ENCODE measurements at places on chromosomes 16 and 17. TPM values are rescaled to one million over a fixed set of nuclear protein-coding genes. Genes with fewer than 3 reads are reported as not detected.

DNA sequence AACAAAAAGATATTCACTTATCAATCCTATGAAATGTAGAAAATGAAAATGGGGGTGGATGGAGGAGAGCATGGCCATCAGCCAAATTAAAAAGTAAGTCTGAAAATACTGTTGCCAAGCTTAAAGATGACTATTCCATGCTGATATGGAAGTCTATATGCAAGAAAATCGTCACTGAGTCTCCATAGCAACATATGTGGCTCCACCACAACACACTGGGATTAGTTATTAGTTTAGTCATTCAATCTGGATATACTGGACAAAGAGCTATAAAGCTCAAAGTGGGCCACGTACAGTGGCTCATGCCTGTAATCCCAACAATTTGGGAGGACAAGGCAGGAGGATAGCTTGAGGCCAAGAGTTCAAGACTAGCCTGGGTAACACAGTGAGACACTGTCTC is 24.7 kb upstream of the PSMD7 start:
- no peak overlapping the region for H3K27ac ChIP-seq
- no peaks in the 10 kb centered on the region for H3K36me3 ChIP-seq
- no peaks in the 10 kb centered on the region for H3K4me1 ChIP-seq
- DNase-seq, result no peak

SLC5A10 gene
- total RNA-seq, result 0.12 TPM

PPP1R27 gene
- not detected for total RNA-seq

DNA sequence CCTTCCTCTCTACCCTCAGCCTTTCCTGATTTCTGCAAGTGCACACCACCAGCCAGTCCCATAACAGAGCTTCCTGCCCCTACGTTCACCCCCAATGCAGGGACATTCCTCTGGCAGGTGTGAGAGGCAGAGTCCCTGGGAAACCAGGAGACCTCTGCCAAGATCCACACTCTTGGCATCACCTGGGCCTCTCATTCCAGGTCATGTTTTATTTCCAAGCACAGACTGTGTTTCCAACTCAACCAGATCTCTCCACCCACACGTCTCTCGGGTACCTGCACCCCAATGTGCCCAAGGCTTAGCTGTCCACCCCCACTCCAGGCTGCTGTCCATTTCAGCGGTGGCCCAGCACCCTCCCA is 21.0 kb upstream of the PHB1 start:
- H3K36me3 ChIP-seq, result no peaks in the 10 kb centered on the region
- no peak overlapping the region for H3K4me3 ChIP-seq
- H3K27me3 ChIP-seq, result no peaks in the 10 kb centered on the region

DNA sequence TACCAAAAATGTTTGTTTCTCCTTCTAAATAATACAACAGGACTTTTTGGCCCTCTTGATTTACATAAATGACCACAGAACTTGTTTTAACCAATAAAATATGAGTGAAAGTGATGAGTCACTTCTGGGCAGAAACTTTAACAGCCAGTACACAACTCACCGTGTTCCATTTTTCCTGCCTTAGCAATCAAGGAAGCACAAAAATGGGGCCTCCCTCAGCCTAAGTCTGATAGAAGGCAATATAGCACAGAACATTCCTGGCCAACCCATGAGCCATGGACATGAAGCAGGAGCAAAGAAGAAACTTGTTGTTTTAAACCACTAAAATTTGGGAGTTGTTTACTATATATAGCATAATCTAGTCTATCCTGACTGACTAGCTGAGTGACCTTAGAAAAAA is 61.1 kb upstream of the MTMR4 start:
- no peaks in the 10 kb centered on the region for H3K36me3 ChIP-seq
- H3K4me3 ChIP-seq, result no peak overlapping the region
- no peaks in the 10 kb centered on the region for H3K27me3 ChIP-seq
- no peak for DNase-seq
- no peaks in the 10 kb centered on the region for H3K4me1 ChIP-seq

- H3K27me3 ChIP-seq, result no peaks in the 10 kb centered on the region
- peak; percentile 16 for DNase-seq
- H3K4me1 ChIP-seq, result peaks cover 14% of the 10 kb centered on the region
- no peak overlapping the region for H3K4me3 ChIP-seq
- no peaks in the 10 kb centered on the region for H3K36me3 ChIP-seq
Measured at GRCh38 chr17:4937553-4937952, 2.3 kb downstream of the SLC25A11 start.

- H3K27me3 ChIP-seq, result no peaks in the 10 kb centered on the region
- no peak overlapping the region for H3K4me3 ChIP-seq
- H3K36me3 ChIP-seq, result no peaks in the 10 kb centered on the region
- H3K27ac ChIP-seq, result no peak overlapping the region
Measured at GRCh38 chr16:12215277-12216105, 239.0 kb downstream of the SNX29 start.

DNA sequence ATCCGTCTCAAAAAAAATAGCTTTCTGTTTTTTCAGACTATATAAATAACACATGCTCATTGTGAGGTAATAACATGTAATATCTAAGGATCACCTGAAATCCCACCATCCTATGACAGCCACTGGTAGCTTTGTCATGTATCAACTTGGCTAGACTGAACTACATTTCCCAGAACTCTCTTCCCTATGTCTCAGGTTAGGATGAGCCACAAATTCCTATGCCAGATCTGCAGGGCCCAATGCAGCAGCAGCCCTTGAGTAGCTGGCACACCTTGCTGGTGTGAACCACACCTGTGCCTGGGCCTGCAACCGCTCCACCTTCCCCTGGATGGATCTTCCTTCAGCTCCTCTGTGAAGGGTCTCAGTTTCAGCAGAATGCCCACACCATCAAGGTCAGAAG is 28.1 kb downstream of the OGFOD1 start:
- no peak for DNase-seq
- no peaks in the 10 kb centered on the region for H3K27me3 ChIP-seq
- no peaks in the 10 kb centered on the region for H3K4me1 ChIP-seq
- no peak overlapping the region for H3K27ac ChIP-seq
- H3K36me3 ChIP-seq, result no peaks in the 10 kb centered on the region

- no peaks in the 10 kb centered on the region for H3K36me3 ChIP-seq
- H3K4me3 ChIP-seq, result peak overlapping the region; percentile 33
- DNase-seq, result peak; percentile 78
Measured at GRCh38 chr17:386141-386876, 33.7 kb upstream of the RPH3AL start.

GRCh38 chr17:50079334-50080095 is 15.6 kb upstream of the PDK2 start:
- no peaks in the 10 kb centered on the region for H3K4me1 ChIP-seq
- H3K36me3 ChIP-seq, result peaks cover 2% of the 10 kb centered on the region
- no peak overlapping the region for H3K4me3 ChIP-seq
- H3K27ac ChIP-seq, result no peak overlapping the region
- no peaks in the 10 kb centered on the region for H3K27me3 ChIP-seq

- DNase-seq, result no peak
- no peaks in the 10 kb centered on the region for H3K27me3 ChIP-seq
- no peak overlapping the region for H3K4me3 ChIP-seq
Measured at GRCh38 chr17:72191356-72191755, 70.5 kb downstream of the SOX9 start.

ZSCAN10 gene
- total RNA-seq, result not detected

DNA sequence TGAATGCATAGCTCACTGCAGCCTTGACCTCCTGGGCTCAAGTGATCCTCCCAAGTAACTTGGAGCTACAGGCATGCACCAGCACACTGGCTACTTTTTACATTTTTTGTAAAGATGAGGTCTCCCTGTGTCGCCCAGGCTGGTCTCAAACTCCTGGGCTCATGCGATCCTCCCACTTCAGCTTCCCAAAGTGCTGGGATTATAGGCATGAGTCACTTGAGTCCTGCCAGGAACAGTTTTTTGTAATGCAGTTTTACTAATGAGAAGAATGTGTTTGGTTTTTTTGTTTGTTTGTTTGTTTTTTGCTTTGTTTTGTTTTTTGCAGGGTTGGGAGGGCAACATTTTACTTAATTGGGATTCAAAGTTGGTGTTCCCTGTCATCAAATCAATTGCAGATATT is 22.2 kb downstream of the SOST start:
- no peak overlapping the region for H3K27ac ChIP-seq
- DNase-seq, result no peak
- no peaks in the 10 kb centered on the region for H3K4me1 ChIP-seq
- H3K36me3 ChIP-seq, result no peaks in the 10 kb centered on the region

PYY gene
- total RNA-seq, result 1.1 TPM

RNF157 gene
- 2.5 TPM for total RNA-seq

CDH11 gene
- 548 TPM for total RNA-seq

- H3K4me3 ChIP-seq, result no peak overlapping the region
- no peak for DNase-seq
- H3K4me1 ChIP-seq, result no peaks in the 10 kb centered on the region
- no peaks in the 10 kb centered on the region for H3K36me3 ChIP-seq
Measured at GRCh38 chr16:16042076-16042475, 92.7 kb downstream of the ABCC1 start.

ZG16 gene
- not detected for total RNA-seq

KRT32 gene
- 0.18 TPM for total RNA-seq

GRCh38 chr16:23039118-23039517 is 110.1 kb downstream of the USP31 start:
- no peak overlapping the region for H3K27ac ChIP-seq
- no peaks in the 10 kb centered on the region for H3K27me3 ChIP-seq
- H3K4me1 ChIP-seq, result no peaks in the 10 kb centered on the region
- DNase-seq, result no peak
- H3K36me3 ChIP-seq, result no peaks in the 10 kb centered on the region

DNA sequence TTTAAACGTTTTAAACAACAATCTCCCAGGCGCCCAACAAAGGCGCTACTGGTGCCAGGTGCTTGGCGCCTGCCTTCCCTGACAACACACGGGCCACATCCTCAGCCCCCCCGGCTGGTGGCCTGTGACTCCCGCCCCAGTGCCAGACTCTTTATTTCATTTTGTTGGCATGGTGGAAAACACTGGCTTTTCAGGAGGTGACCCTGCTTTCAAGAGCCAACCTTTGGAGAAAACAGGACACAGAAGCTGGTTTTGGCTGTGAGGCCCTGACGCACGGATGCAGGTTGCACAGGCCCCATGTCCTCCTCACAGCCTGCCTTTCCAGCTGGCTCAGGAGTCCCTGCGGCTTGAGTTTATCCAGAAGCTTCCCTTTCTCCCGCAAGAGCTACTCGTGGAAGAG is 100.0 kb downstream of the METRNL start:
- peak; percentile 26 for DNase-seq
- H3K4me1 ChIP-seq, result peaks cover 3% of the 10 kb centered on the region
- no peaks in the 10 kb centered on the region for H3K27me3 ChIP-seq
- no peak overlapping the region for H3K27ac ChIP-seq
- H3K4me3 ChIP-seq, result no peak overlapping the region

DNA sequence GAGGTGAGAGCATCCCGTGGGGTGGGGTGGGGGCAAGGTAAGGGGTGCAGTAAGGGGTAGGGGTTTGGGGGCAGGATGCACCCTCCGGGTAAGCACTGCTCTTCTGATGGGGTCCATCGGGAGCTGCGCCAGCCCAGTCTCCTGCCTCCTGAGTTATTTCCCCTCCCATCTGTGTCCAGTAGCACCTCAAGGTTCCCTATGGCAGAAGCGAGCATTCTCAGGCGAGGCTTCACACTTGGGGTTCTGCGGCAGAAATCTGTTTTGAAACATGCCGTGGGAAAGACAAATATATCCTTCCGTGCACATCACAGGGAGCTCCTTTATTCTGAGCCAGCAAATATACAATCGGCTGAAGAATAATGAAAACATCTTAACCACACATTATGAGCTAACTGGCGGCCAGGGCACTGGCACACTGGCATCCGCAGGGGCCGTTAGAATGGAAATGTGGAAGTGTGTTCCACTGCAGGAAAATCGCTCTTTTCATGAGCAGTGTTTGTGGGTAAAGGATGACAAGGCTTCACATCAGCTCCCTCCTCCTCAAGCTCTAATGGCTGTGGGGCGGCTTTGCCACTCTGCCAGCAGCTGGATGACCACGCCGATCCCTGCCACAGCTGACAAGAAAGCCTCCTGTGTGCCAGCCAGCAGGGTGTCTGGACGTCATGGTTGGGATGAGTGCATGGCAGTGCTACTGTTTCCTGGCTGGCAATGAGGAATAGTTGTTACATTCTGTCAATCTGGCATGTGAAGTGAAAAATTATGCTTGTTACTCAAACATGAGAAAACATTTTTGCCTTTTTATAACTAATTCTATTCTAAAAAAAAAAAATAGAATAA is 20.0 kb downstream of the MTHFSD start:
- H3K27ac ChIP-seq, result no peak overlapping the region
- no peaks in the 10 kb centered on the region for H3K27me3 ChIP-seq
- H3K36me3 ChIP-seq, result no peaks in the 10 kb centered on the region

IGFALS gene
- total RNA-seq, result 0.20 TPM

DNA sequence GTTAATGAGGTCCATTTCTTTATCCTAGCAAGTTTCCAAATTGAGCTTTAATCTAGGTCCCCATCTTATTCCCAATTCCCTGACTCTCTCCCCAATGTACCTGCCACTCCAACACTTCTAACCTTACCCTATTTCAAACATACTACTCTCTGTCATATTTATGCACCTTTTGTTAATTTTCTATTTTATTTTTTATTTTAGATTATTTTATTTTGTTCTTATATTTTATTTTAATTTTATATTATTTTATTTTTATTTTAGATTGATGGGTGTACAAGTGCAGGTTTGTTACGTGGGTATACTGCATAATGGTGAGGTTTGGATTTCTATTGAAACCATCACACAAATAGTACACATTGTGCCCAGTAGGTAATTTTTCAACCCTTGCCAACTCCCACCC is 333.9 kb upstream of the ERCC4 start:
- no peaks in the 10 kb centered on the region for H3K36me3 ChIP-seq
- DNase-seq, result no peak
- no peaks in the 10 kb centered on the region for H3K27me3 ChIP-seq
- no peak overlapping the region for H3K4me3 ChIP-seq

SDR42E2 gene
- total RNA-seq, result 1.1 TPM

GRCh38 chr17:59763861-59764260 is 56.4 kb downstream of the VMP1 start:
- no peak overlapping the region for H3K4me3 ChIP-seq
- H3K27me3 ChIP-seq, result no peaks in the 10 kb centered on the region
- no peak for DNase-seq
- H3K4me1 ChIP-seq, result no peaks in the 10 kb centered on the region
- no peak overlapping the region for H3K27ac ChIP-seq

DNAH17 gene
- not detected for total RNA-seq

DNA sequence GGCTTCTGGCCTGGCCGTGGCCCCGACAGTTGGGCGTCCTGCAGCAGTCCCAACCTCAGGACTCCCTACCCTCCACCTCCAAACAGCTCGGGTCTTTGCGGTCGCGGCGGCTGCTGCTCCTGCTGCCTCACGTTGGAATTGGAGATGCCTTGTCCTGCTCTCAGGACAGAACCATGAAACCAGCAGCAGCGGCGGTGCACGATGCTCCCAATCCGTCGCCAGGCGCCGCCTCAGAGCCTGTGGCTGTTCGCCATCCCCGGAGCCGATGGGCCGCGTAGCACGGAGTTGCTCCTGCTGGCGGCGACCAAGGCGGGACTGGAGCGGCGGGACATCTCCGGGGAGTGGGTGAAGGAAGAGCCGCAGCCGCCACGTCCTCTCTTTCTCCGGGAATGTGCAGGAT is 1965.9 kb downstream of the TP53TG3F start:
- no peak overlapping the region for H3K27ac ChIP-seq
- no peaks in the 10 kb centered on the region for H3K36me3 ChIP-seq
- H3K27me3 ChIP-seq, result no peaks in the 10 kb centered on the region
- no peak for DNase-seq
- H3K4me1 ChIP-seq, result no peaks in the 10 kb centered on the region

- no peak for DNase-seq
- no peaks in the 10 kb centered on the region for H3K27me3 ChIP-seq
- peaks cover 12% of the 10 kb centered on the region for H3K4me1 ChIP-seq
- H3K36me3 ChIP-seq, result no peaks in the 10 kb centered on the region
- no peak overlapping the region for H3K4me3 ChIP-seq
Measured at GRCh38 chr17:78001182-78001581, 42.7 kb downstream of the TNRC6C start.

GRCh38 chr16:30927789-30928378 is 4.5 kb downstream of the FBXL19 start:
- H3K27ac ChIP-seq, result no peak overlapping the region
- no peaks in the 10 kb centered on the region for H3K4me1 ChIP-seq
- DNase-seq, result peak; percentile 72
- H3K4me3 ChIP-seq, result no peak overlapping the region
- H3K27me3 ChIP-seq, result no peaks in the 10 kb centered on the region
